NCI-H1048 (cell line): ENCODE measurements at places on chromosomes 1 and 21.

DNA sequence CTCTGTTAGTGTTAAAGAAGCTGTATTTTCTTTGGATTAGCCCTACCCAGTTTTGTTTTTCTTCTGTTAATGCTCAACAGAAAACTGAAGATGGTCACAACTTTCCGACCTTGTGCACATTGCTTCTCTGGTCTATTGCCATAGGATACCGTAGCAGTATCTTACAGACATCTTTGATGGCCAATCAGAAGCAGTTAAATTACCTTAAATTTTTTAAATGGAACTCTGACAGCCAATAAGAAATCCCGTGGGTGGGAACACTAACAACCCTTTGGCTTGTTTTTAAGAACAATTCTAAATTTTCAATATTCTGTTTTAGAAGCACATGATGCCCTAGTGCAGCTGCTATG is 17.2 kb downstream of the NFYC start:
- DNase-seq: peak; percentile 74

- no peak for DNase-seq
These were observed 45.6 kb upstream of the VAV3 start for GRCh38 chr1:108010581-108010980.

DNA sequence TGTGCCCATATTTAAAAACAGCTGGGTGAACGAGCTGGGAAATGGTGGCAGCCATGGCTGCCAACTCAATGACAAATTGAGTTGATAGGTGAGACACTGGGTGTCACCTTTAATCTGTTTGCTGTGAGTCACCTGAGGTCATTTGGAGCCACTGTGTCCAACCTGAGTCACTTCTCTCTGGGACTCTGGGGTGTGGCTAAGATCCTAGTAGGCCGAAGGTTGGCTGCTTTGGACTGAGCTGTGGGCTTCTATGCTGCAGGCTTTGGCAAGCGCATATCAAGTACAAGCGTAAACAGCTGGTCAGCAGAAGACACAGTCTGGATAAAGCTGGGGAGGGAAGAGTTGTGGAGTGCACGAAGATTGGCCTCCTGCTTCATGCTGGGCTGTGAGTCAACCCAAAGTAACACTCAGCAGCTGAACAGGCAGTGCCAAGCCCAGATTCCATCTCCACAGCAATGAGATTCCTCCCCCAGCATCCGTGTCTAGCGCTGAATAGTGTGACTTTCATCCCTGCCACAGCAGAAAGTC is 24.0 kb downstream of the TEX35 start:
- DNase-seq: no peak

DNA sequence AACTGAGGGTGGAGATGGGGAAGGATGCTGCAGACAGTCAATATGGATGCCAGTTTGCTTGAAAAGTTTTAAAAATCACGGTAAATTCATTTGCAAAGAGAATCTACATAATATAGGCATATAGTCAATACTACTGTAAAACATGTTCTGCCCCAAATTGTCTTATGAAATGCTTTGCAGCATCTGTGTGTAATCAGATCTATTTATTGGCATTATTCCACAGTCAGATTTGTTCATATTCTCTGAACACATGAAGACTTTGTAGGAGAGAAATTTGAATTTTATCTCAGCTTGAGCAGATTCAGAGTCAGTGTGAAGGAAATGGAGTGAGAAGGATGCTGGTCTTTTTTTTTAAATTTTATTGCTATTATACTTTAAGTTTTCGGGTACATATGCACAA is 88.5 kb downstream of the PLPPR4 start:
- DNase-seq: no peak

DNA sequence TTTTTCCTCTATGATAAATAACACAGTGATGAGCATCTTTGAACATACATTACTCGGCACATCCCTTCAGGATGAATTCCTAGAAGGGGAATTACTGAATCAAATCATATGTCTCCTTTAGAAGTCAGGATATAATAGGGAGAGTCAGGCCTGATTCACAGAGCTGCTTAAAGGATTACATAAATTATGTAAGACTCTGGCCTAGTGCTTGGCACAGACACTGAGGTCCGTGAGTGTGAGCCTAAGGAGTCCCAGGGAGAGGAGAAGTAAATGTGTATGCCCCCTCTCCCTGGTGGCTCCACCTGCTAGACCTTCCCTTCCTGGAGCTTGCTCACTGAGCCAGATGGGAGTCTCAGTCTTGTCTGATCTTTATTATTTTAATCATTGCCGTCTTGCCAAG is 8.6 kb upstream of the FOXE3 start:
- no peak for DNase-seq

DNA sequence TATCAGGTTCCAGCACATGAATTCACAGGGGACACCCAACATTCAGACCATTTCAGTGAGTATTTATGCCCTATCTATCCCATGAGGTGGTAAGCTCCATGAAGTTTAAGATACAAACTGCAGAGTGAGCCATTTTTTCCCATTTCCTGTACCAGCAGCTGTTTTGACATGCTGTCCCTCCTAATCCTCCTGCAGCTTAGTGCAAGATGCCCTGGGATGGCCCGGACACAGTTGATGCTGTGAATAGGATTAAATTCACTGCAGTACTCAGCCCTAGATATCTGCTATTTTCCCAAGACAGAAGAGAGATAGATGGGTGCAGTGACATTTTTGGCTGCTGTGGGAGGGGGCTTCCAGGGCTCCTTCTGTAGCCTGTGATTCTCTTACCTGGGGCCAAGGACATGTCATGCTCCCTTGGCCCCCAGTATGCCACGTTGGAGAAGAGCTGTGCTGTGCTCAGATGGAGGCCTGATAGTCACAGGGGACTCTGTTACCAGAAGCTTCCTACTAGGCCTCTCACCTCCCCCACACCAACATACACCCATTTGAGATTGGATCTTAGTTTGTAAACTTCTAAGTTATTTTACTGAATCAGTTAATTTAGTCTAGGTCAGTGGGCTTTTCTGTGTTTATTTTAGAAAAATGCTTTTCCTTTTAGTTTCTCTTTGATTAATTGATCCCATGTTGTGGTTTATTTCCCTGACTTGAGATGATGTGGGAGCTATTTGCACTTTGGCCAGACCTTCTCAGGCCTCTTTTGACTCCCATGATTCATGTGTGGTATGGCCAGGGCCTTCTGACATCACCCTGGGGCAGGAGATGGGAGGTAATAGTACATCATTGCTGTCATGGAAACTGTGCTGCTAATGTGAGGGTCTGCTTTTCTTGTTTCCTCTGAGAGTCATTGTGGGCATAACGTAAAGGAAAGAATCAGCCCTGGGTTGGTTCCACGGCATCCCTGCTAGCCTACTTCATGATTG is 92.6 kb downstream of the ST3GAL3 start:
- no peak for DNase-seq

DNA sequence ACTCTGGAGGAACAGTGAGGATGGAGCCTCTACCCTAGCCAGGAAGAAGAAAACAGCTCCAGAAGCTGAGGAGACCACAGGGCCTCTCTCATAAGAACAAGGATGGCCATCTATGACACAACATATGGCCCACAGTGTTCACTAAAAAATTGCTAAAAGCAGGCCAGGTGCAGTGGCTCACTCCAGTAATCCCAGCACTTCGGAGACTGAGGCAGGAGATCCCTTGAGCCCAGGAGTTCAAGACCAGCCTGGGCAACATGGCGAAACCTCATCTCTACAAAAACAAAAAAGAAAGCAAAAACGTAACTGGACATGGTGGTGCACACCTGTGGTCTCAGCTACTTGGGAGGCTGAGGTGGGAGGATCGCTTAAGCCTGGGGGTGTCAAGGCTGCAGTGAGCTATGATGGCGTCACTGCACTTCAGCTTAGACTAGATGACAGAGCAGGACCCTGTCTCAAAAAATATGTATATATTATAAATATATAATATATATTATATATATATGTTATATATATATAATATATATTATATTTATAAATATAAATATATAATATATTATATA is 103.1 kb downstream of the TOMM20 start:
- no peak for DNase-seq
